ENCODE measurements at places on chromosomes 3 and 15. TPM values are rescaled to one million over a fixed set of nuclear protein-coding genes. Genes with fewer than 3 reads are reported as not detected.

DNA sequence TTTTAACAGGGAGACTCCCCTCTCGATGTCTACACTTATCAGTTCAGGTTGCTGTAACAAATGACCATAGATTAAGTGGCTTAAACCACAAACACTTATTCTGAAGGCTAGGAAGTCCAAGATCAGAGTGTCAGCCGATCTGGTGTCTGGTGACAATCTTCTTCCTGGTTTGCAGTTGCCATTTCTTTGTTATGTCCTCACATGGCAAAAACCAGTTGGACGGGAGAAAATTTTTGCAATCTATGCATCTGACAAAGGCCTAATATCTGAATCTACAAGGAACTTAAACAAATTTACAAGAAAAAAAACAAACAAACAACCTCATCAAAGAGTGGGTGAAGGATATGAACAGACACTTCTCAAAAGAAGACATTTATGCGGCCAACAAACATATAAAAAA lies 116.9 kb upstream of the FOXB1 start:
- no peaks in the 10 kb centered on the region for H3K27me3 ChIP-seq
- no peak overlapping the region for H3K4me3 ChIP-seq
- H3K4me1 ChIP-seq: peaks cover 5% of the 10 kb centered on the region
- no peak for DNase-seq
- no peaks in the 10 kb centered on the region for H3K36me3 ChIP-seq

GRCh38 chr3:171506743-171507319 lies 46.6 kb upstream of the TNIK start:
- H3K27me3 ChIP-seq: no peaks in the 10 kb centered on the region
- H3K4me3 ChIP-seq: no peak overlapping the region
- no peaks in the 10 kb centered on the region for H3K36me3 ChIP-seq
- H3K27ac ChIP-seq: no peak overlapping the region
- no peak for DNase-seq

- no peak for DNase-seq
- H3K27me3 ChIP-seq: no peaks in the 10 kb centered on the region
- H3K4me1 ChIP-seq: no peaks in the 10 kb centered on the region
- no peak overlapping the region for H3K27ac ChIP-seq
- H3K36me3 ChIP-seq: no peaks in the 10 kb centered on the region
Observed at GRCh38 chr3:115525731-115526130, 97.6 kb upstream of the GAP43 start.

The OR5AC2 gene
- not detected for total RNA-seq

GRCh38 chr3:39639344-39640236 lies 169.8 kb upstream of the MYRIP start:
- H3K4me1 ChIP-seq: no peaks in the 10 kb centered on the region
- no peaks in the 10 kb centered on the region for H3K36me3 ChIP-seq
- H3K27ac ChIP-seq: no peak overlapping the region
- no peak for DNase-seq
- no peaks in the 10 kb centered on the region for H3K27me3 ChIP-seq

The RLBP1 gene
- total RNA-seq: 0.31 TPM

- H3K4me1 ChIP-seq: no peaks in the 10 kb centered on the region
- no peak overlapping the region for H3K27ac ChIP-seq
- no peaks in the 10 kb centered on the region for H3K27me3 ChIP-seq
Observed at GRCh38 chr3:173257797-173258196, 116.8 kb upstream of the SPATA16 start.

GRCh38 chr15:67241132-67241855 lies 13.2 kb downstream of the AAGAB start:
- H3K27ac ChIP-seq: no peak overlapping the region
- no peaks in the 10 kb centered on the region for H3K27me3 ChIP-seq
- no peaks in the 10 kb centered on the region for H3K36me3 ChIP-seq
- H3K4me3 ChIP-seq: no peak overlapping the region

- peaks cover 4% of the 10 kb centered on the region for H3K4me1 ChIP-seq
- H3K27ac ChIP-seq: no peak overlapping the region
- H3K36me3 ChIP-seq: no peaks in the 10 kb centered on the region
- no peak for DNase-seq
- no peak overlapping the region for H3K4me3 ChIP-seq
- no peaks in the 10 kb centered on the region for H3K27me3 ChIP-seq
Observed at GRCh38 chr3:29668233-29668632, 387.4 kb downstream of the RBMS3 start.

DNA sequence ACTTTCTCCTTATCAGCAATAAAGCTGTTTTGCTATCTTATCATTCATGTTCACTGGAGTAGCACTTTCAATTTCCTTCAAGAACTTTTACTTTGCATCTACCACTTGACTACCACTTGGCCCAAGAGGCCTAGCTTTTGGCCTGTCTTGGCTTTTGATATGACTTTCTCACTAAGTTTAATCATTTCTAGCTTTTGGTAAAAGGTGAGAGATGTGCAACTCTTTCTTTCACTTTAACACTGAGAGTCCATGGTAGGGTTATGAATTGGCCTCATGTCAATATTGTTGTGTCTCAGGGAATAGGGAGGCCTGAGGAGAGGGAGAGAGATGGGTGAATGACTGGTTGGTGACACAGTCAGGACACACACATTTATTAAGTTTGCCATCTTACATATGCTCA lies 31.0 kb upstream of the FAM3D start:
- no peak overlapping the region for H3K4me3 ChIP-seq
- H3K27me3 ChIP-seq: no peaks in the 10 kb centered on the region
- H3K4me1 ChIP-seq: peaks cover 4% of the 10 kb centered on the region

The EAF1 gene
- 33.4 TPM for total RNA-seq

The SNURF gene
- 15.7 TPM for total RNA-seq

The CYP8B1 gene
- not detected for total RNA-seq

DNA sequence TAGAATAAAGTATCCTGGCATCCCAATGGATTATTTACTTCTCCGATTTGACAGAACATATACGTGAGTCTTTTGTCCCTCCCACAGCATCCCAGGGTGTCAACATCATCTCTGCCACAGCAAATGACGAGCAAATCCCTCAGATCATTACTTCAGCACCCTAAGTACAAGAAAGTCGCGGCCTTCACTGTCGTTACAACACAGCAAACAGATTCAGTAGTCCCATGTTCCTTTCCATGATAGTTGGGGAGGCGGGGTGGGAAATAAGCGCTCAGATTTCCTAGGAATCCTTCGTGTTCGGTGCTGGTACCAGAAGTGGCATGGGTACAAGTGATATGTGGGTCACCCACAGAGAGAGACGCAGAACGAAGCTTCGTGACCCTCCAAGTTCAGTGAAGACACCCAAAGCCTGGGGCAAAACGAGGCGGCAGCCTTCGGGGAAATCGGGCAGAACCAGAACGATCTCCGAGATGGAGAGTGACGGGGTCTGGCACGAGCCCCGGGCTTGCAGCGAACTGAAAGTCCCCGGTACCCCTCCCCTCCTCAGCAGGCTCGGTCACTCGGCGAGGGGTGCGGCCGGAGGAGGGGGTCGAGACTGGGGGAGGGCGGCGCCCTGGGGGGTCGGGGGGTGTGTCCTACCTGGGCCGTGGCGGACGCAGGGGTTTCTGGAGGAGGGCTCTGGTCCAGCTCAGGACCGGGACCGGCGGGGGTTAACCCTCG lies 619 bp downstream of the TTBK2 start:
- no peaks in the 10 kb centered on the region for H3K36me3 ChIP-seq
- no peaks in the 10 kb centered on the region for H3K27me3 ChIP-seq
- peak overlapping the region; percentile 93 for H3K27ac ChIP-seq
- peak; percentile 60 for DNase-seq

The CTDSPL2 gene
- 71.2 TPM for total RNA-seq

DNA sequence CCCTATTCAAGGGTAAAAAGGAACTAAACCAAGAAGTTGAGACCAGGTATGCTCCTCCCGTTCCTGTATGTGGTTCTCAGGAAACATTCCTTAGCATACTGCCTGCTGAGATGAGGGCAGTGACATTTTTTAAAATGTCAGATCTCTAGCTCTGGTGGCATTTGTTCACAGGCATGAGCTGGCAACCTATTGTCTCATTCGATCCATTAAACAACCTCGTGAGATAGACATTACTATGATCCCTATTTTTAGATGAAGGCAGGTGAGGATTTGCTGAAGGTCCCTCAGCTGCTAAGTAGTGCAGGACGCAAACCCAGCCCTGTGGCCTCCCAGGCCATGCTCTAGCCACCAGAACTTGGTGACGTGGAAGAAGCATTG lies 74.9 kb downstream of the SIDT1 start:
- H3K27me3 ChIP-seq: no peaks in the 10 kb centered on the region
- DNase-seq: no peak
- H3K27ac ChIP-seq: no peak overlapping the region
- peaks cover 9% of the 10 kb centered on the region for H3K4me1 ChIP-seq
- H3K4me3 ChIP-seq: no peak overlapping the region

The ABCF3 gene
- 115 TPM for total RNA-seq

GRCh38 chr15:89672221-89673164 lies 6.7 kb downstream of the PLIN1 start:
- no peaks in the 10 kb centered on the region for H3K4me1 ChIP-seq
- no peaks in the 10 kb centered on the region for H3K36me3 ChIP-seq
- H3K27ac ChIP-seq: no peak overlapping the region
- H3K4me3 ChIP-seq: no peak overlapping the region
- H3K27me3 ChIP-seq: no peaks in the 10 kb centered on the region

DNA sequence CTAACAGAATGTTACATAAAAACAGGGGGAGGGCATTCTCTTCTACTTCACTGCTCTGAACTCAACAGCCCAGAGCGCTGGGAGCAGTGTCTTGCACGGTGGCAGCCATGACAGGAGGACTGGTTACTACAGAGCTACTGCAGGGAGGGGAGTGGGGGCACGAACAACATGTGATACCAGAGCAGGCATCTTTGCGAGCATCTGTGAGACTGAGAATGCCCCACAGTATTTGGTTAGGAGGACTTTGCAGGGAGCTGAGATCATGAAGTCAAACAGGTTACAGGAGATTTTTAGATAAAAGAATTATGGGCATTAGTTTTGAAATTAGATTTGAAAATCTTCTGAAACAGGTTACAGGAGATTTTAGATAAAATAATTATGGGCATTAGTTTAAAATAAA lies 58.8 kb upstream of the GOLGA8B start:
- H3K36me3 ChIP-seq: no peaks in the 10 kb centered on the region
- no peak overlapping the region for H3K27ac ChIP-seq
- no peaks in the 10 kb centered on the region for H3K27me3 ChIP-seq
- no peaks in the 10 kb centered on the region for H3K4me1 ChIP-seq
- DNase-seq: peak; percentile 30

DNA sequence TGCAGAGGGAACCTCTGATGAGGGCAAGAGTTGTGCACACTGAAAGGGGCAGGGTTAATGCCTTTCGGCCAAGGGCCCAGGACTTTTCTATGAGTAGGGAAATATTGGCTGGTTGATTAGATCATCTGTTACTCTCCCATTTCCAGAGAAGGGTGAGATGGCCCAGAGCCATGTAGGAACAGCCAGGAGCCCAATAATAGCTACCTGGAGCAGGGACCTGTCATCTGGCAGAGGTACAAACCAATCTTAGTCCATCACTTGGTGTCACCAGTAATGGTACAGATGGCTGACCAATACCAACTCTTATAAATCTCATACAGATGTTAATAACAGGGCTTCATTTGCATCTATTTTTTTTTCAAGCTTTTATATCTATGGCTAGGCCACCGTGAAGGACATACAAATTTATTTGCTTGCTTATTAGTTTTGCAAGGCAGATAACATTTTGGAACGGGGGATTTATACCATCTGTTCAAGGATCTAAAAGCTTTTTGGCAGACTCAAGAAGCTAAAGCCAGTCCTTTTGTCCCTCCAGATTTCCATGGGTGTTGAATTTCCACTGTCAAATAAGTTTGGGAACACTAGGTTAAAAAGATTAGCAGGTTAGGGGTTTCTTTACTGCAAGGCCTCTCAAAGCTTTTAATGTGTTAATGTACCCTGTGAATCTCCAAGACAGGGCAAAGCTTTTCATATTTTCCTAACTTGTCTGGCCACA lies 79.3 kb downstream of the TNIK start:
- H3K4me3 ChIP-seq: no peak overlapping the region
- H3K36me3 ChIP-seq: no peaks in the 10 kb centered on the region
- H3K27ac ChIP-seq: no peak overlapping the region

- H3K27ac ChIP-seq: no peak overlapping the region
- H3K4me3 ChIP-seq: no peak overlapping the region
- DNase-seq: no peak
- no peaks in the 10 kb centered on the region for H3K27me3 ChIP-seq
- no peaks in the 10 kb centered on the region for H3K36me3 ChIP-seq
Observed at GRCh38 chr3:166425900-166426611, 588.8 kb upstream of the BCHE start.

GRCh38 chr3:94185753-94186152 lies 122.9 kb downstream of the NSUN3 start:
- H3K27ac ChIP-seq: no peak overlapping the region
- H3K4me3 ChIP-seq: no peak overlapping the region
- no peaks in the 10 kb centered on the region for H3K4me1 ChIP-seq

- no peak for DNase-seq
- H3K4me1 ChIP-seq: no peaks in the 10 kb centered on the region
- no peaks in the 10 kb centered on the region for H3K27me3 ChIP-seq
- no peaks in the 10 kb centered on the region for H3K36me3 ChIP-seq
Observed at GRCh38 chr3:43207628-43208085, 78.7 kb upstream of the SNRK start.

DNA sequence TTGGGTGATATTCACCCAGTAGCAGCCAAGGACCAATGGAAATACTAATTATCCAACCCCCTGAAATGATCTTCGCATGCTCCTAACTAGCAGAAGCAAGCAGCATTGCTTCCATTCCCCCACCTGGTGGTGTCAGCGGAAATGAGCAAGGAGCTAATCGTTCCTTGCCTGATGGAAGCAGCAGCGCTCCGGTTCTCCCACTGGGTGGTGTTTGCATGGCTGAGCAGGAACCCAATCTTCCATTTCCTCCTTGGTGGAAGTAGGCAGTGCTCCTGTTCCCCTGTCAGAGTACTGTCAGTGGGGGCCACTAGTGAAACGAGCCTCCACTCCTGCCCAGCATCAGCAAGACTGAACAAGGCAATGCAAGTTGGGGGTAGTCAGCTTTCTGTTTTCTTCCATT lies 311.5 kb downstream of the CACNA2D3 start:
- no peaks in the 10 kb centered on the region for H3K4me1 ChIP-seq
- no peak overlapping the region for H3K4me3 ChIP-seq
- H3K27ac ChIP-seq: no peak overlapping the region
- DNase-seq: no peak

DNA sequence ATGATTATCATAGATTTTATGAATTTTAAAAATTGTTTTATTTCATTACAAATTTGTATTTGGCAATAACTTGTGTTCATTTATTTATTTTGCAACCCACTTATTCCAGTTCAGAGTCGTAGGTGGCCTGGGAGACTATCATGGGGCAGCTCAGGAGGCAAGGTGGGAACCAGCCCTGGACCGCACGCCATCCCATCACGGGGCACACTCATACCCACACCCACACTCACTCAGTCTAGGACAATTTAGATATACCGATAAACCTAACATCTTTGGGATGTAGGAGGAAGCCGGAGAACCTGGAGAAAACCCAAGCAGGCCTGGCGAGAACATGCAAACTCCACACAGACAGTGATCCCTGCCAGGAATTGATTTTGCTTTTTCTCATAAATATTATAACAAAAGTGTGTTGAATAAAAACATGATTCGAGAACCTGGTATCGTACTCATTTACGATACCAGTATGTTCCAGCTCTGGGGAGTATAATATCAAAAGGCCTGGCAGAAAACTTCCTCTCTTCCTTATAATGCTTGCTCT lies 205.3 kb downstream of the NFKBIZ start:
- DNase-seq: no peak
- no peak overlapping the region for H3K4me3 ChIP-seq
- no peaks in the 10 kb centered on the region for H3K4me1 ChIP-seq
- no peaks in the 10 kb centered on the region for H3K36me3 ChIP-seq
- H3K27me3 ChIP-seq: no peaks in the 10 kb centered on the region
- H3K27ac ChIP-seq: no peak overlapping the region
